ENCODE measurements at places on chromosomes 12 and 14.

DNA sequence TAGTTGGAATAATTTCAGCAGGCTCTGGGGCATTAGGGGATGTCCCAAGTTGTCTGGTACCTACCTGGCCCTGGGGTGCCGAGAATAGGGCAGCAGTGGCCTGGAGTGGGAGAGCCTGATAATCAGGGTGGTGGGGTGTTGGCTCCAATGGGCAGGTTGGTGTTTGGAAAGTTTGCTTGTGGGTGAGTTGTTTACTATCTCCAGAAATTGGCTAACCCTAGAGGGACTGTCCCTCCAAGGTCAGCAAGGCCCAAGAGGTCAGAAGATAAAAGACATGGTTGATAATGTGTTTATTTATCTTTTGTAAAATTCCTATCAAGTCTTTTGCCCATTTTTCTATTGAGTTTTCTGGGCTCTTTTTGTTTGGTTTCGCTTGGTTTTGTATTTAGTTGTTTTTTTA lies 105.1 kb downstream of the KICS2 start:
- no peak for DNase-seq

- no peak for DNase-seq
Observed at GRCh38 chr12:2494486-2495192, 300.1 kb upstream of the FKBP4 start.

DNA sequence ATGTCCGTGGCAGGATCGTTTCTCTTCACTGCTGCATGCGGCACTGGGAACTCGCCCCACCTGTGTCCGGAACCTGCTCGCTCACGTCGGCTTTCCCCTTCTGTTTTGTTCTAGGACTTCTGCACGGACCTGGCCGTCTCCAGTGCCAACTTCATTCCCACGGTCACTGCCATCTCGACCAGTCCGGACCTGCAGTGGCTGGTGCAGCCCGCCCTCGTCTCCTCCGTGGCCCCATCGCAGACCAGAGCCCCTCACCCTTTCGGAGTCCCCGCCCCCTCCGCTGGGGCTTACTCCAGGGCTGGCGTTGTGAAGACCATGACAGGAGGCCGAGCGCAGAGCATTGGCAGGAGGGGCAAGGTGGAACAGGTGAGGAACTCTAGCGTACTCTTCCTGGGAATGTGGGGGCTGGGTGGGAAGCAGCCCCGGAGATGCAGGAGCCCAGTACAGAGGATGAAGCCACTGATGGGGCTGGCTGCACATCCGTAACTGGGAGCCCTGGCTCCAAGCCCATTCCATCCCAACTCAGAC lies 1.2 kb downstream of the FOS start:
- no peak for DNase-seq

GRCh38 chr14:69133206-69134125 lies 19.5 kb downstream of the DCAF5 start:
- DNase-seq = no peak

GRCh38 chr14:78141590-78141989 lies 28.6 kb upstream of the NRXN3 start:
- no peak for DNase-seq

GRCh38 chr12:1218369-1218768 lies 227.3 kb downstream of the ERC1 start:
- no peak for DNase-seq

GRCh38 chr12:17020765-17021164 lies 414.8 kb upstream of the LMO3 start:
- no peak for DNase-seq

DNA sequence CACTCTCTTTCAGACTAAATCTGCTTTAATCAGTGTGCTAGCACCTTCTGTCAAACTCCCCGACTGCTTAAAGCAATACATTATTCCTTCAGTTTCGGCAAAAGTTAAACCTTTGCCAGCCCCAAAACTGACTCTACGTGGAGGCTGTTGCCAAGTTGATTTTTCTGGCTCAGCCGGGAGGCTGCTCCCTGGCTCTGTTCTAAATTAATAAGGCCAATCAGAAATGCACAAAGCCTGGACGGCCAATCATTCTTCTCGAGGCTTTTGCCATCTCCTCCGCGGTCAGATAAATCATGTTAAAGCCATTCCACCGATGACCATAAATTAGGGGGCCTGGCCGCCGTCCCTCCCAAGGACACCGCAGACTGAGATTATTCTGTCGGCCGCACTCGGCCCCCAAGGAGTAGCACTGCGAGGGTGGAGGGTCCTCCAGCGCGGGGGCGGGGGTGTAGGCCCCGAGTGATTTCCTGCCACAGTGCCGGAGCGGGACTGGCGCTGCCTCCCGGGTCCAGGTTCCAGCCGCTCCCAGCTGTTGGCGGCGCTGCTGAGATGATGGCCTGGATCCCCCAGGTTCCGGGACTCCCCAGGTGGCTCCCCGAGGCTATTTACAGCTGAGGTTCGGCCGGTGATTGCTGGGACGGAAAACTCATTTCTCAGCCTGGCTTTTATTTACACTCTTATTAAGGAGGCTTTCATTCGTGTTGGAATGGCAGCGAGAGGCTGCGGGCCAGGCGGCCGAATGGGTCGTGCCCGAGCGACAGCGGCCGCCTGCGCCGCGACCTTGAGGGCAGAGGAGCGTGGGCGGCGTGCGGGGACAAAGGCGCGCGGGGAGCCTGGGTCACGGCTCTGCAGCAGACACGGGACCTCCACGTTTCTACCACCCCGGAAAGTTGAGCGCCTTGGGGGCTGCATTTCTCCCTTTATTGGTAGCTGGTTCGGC lies 165.1 kb downstream of the MON2 start:
- DNase-seq = no peak

DNA sequence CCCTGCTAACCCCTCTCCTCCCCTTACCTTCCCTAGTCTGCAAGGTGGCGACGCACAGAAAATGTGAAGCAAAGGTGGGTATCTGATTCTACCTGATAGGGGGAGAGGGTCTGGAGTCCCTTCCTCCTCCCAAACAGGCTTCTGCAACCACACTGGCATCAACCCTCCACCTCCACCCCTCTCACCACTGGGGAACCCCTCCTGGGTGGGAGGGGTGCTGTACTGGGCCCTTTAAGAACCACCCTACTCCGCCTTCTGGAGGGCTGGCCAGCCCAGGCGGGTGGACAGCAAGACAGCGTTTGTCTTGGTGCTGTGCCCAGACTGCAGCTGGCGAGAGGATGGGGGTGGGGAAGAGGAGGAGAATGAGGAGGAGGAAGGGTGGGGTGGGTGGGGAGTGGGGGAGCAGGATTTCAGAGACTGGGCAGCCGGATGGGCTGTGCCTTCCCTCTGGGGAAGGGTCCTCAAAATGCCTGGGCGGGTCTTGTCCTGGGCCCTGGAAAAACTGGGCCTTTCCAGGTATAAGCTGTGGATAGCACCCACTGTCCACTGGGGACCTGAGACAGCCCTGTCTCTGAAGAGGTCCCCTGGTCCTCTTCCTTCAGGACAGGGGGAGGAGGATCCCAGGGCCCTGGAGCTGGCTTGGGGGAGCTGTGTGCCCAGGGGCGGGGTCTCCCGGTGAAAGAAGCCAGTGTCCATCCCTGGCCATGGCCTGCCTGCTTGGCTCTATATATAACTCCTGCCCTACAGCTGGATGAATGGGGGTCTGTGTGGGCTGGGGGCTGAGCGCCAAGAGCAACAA lies 2.8 kb downstream of the TNS2 start:
- DNase-seq = no peak

DNA sequence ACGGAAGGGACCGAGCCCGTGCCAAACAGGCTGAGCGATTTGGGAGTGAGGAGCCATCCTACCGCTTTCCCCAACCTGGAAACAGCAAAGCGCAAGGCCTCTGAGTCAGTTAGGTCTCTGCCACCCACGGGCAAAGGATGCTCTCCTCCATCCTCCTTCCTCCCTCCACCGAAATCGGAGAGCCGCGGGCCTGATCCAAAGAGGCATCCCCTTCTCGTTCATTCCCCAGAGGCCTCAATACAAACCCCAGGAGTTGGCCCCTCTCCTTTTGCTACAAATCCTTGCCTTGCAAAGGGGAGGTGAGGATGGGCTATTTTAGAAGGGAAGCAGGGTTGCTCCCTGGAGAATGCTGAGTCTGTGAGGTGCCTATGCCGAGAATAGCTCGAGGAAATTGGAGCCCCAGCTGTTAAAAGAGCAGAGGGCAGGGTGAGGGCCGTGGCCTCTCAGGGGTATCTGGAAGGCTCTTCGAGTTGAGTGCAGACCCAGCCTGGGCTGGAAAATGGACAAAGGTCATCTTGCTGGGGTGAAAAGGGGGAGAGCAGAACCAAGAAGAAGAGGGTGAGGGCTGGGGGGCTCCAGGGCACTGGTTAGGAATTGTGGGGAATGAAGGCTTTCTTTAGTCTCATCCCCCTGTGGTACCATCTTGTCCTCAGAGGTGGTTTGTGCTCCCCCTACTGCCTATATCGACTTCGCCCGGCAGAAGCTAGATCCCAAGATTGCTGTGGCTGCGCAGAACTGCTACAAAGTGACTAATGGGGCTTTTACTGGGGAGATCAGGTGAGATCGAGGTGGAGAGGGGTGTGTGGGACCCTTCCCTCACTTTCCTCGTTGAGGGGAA lies 1.1 kb downstream of the TPI1 start:
- DNase-seq = no peak

DNA sequence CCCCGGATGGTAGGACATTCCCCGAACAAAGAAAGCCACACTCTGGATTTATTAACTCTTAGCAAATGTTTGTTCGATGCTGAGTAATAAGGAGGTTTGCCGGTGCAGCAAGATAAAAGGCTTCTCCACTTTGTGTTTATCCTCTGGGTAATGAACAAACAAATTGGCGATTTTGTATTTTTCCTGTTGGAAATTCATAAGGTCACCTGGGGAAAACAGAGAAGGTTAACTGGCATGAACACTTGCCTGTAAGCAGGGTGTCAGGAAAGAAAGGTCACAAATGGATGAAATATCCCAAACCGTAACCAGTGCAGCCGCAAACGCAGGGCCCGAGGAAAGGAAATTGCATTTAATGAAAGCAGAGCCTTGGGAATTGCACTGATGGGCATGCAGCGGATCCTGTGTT lies 132.8 kb downstream of the RMST start:
- no peak for DNase-seq

GRCh38 chr14:89258728-89259273 lies 158.2 kb downstream of the FOXN3 start:
- DNase-seq = no peak

GRCh38 chr12:100395811-100396210 lies 38.9 kb downstream of the SLC17A8 start:
- no peak for DNase-seq

DNA sequence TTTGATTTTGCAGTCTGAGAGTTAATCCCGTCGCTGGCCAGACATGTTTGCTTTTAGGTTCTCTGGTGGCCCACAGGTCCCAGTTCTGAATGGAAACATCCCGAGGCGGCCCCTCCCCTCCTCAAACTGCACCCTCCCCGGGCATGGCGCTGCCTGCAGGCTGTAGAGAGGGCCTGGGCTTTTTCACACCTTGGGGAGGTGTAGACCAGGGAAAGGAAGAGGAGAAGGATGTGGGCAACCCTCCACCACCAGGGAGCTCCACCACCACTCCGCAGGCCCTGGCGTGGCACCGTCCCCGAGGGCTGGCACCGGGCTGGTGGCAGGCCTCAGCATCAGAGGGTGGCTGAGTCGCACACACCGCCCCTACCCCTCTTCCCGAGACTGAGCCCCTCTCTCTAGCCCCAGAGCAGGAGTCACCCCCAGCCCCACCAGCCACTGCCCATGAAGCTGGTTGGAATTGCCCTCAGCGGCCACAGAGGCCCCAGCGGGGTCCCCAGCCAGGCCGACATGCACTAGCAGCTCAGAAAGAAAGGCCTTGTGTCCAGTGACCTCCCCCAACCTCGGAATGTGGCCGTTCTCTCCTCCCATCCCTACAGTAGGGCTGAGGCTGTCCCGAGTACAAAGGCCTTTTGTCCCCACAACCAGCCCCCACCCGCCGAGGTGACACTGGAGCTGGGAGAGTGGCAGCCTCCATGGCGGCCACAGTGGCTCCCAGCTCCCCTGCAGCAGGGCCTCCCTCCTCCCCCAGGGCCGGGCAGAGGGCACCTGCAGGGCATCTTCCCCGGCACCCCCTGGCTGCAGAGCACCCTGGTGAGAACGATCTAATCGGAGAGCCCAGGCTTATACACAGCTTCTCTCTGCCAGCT lies 23.5 kb upstream of the INF2 start:
- DNase-seq = no peak

GRCh38 chr12:107035733-107036132 lies 48.8 kb upstream of the MTERF2 start:
- DNase-seq = no peak

GRCh38 chr12:131757111-131757510 lies 46.2 kb downstream of the SFSWAP start:
- no peak for DNase-seq

DNA sequence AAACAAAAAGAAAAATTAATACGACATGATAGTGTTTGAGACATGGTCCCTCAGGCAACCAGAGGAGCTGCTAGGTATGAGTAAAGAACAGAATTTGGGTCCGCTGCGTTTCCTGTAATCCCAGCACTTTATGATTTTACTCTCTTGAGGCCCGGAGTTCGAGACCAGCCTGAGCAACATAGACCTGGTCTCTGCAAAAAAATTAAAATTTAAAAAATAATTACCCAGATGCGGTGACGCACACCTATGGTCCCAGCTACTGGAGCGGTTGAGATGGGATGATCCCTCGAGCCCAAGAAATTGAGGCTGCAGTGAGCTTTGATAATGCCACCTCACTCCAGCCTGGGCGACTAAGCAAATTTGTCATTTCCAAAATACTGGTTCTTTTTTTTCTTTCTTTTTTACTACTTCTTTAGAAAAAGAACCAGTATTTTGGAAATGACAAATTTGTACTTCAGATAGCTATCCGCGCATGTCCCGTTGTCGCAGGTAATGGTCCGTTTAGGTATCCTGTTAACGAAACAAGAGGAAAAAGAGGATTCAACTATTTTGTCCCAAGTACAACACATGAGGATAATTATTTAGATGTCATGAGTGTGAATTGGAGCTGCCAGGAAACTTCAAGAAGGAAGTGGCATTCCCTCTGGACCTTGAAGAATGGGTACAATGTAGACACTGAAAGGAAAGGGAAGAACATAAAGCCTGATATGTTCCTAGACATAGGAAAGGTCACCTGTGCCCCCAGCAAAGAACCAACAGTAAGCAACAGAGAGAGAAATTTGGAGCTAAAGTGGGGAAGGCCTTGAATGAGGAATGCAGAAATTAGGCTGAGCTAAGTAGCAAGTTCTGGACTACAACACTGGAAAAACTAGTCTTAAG lies 1.2 kb upstream of the HECTD1 start:
- DNase-seq = no peak

- DNase-seq = no peak
Observed at GRCh38 chr14:73924337-73924736, 25.6 kb downstream of the FAM161B start.

DNA sequence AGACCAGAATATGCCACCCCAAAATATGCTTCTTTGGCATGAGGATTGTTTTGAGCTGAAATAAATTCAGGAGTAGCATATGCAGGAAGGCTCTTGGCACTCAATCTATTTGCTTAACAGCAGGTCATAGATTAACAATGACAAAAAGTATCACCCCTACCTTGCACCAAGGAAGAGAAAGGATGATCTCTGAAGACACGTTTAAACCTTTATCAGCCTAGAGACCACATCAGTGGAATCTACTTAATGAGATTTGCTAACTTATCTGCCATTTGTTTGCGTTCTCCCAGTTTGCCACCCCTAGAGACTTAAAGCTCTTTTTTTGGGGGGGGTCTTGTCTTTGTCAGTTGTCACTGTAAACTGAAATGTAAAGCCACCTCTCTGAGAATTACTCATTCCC lies 1278.7 kb upstream of the USP15 start:
- no peak for DNase-seq

Data from stimulated activated CD4-positive, alpha-beta T cell treated with anti-CD3 and anti-CD28 coated beads, TNF-alpha, amount 100 ng/mL, for 1 hour (primary cell).